NCI-H1694 (cell line): ENCODE measurements at places on chromosomes 12 and 14.

DNA sequence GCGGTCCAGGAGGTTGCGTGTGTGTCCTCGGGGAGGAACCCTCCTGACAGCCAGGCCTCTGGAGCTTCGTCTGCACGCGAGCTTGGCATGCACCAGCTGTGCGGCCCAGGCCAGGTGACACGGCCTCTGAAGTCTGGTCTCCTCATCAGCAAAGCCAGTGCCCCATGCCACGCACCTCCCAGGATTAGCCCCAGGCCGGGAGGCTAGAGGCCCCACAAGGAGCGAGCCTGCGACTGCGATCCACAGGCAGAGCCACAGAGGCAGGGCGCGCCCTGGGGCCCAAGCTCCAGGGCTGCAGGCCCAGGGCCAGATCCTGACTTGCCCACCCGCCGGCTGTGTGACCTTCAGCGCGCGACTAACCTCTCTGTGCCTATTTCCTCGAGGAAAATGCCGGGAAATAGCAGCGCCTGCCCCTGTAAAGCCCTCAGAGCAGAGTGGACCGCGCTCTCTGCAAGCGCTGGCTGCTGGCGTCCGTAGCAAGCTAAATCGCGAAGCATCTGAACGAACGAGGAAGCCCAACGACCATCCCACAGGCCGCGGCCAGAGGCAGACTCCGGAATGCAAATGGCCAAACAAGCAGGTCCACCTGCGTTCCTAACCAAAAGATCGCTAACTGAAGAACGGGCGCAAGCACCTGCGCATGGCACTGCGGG is 492 bp upstream of the BTBD6 start:
- DNase-seq, result no peak

DNA sequence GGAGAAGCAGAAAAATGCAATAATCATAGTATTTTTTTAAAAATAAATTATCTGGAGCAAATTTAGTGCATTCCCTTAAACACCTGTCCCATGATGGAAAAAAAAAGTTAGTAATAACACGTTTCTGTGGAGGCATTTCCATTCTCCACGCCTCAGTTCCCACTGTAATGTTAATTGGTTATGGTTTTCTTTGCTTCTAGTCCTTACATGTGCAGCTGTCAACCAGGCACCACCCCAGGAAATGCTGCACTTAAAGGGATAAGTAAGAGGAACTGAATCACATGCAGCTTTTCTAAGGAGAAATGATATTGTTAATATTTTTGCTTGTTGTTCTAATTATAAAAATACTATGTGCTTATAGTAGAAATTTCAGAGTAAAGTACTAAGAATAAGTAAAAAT is 240.3 kb downstream of the ZFP36L1 start:
- no peak for DNase-seq

DNA sequence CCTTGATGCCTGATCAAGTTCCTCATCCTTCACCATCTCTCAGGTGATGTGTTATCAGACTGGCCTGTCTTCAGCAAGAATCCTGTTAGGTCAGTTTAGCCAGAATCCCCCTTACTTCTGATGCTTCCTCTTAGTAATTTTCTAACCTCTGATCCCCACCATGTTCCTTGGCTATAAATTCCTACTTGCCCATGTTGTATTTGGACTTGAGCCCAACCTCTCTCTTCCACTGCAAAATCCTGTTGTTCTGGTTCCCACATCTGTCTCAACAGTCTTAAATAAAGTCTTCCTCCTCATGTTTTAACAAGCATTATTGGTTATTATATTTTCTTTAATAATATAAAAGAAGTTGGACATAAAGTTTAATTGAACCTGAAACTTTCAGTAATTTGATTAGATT is 987.8 kb upstream of the USP15 start:
- DNase-seq, result no peak

DNA sequence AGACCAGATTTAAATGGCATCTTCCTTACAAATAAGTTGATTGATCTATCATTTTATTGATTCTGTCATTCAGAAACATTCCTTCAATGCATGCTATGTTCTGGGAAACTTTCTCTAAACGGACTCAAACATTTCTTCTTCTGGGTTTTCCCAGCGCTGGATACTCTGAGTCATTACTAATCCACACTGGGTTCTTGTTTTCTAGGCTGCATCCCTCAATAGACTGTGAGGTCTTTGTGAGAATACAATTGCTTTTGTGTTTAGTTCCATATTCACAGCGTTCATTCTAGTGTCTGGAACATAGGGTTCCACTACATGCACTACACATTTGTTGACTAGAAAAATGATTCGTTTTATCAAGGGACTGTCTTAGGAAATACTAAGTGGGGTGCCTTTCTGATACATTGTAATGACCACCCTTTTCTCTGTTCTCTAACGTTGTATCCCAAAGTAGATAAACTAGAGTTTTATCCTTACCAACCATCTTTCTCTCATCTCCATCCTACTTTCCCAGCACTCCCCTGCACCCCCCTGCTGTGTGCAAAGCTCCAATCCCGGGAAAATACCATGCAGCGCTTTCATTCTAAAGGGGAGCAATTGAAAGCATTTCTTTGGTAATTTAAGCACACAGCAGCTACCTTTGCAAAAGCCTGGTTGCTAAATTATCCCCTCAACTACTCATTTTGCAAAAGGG is 878.7 kb downstream of the DIO2 start:
- no peak for DNase-seq

DNA sequence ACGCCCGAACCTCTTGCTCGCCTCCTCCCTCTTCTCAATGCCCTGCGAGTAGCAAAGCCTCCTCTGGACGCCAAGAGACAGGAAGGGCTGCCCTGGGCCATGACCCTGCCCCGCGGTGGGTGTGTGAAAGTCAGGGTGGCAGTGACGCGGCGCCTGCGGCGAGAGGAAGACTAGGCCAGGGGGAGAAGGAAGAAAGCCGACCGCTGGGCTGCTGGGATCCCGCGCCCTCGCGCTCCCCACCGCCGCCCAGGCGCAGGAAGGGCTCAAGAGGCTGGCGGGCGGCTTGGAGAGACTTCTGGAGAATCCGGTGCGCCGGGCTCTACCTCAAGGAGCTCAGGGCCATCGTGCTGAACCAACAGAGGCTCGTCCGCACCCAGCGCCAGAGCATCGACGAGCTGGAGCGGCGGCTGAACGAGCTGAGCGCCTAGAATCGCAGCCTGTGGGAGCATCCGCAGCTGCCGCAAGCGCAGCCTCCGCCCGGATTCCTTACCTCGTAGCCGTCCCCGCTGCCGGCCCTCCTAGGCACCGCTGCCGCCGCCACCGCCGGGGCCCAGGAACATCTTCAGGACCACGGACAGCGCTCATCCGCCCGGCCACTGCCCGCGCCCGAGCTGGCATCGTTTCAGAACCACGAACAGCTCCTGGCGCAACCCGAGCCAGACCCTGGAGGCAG is 105.0 kb upstream of the PRB2 start:
- DNase-seq, result no peak
